ENCODE measurements at places on chromosomes 6 and 20.

- no peak for DNase-seq
These were observed 177.5 kb downstream of the CDC5L start for GRCh38 chr6:44564906-44565524.

DNA sequence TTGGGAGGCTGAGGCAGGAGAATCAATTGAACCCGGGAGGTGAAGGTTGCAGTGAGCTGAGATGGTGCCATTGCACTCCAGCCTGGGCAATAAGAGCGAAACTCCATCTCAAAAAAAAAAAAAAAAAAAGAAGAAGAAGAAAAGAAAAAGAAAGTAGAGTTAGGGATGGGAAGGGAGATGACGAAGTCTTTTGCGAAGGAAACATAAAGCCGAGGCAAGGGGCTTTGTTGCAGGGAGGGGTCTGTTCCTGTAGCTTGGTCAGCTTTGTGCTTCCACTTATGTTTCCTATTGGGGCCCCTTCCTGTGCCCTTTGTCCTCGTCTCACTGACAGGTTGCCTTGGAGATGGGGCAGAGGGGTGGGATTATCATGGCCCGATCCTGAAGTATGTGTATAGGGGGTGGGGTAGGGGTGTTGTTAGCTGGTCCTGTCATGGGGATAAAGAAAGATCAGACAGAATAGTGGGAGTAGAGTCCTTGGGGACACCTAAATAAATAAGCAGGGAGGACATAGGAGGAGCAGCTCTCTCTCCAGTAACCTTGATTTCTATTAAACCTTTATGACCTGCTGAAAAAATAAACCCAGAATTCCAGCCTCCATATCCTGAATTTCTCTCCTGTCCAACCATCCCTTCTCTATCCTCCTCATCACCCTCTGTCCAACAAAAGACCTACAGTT, 1.1 kb upstream of the CLIC1 start:
- peak; percentile 62 for DNase-seq

- no peak for DNase-seq
These were observed 97.4 kb upstream of the ELOVL5 start for GRCh38 chr6:53446151-53446550.

DNA sequence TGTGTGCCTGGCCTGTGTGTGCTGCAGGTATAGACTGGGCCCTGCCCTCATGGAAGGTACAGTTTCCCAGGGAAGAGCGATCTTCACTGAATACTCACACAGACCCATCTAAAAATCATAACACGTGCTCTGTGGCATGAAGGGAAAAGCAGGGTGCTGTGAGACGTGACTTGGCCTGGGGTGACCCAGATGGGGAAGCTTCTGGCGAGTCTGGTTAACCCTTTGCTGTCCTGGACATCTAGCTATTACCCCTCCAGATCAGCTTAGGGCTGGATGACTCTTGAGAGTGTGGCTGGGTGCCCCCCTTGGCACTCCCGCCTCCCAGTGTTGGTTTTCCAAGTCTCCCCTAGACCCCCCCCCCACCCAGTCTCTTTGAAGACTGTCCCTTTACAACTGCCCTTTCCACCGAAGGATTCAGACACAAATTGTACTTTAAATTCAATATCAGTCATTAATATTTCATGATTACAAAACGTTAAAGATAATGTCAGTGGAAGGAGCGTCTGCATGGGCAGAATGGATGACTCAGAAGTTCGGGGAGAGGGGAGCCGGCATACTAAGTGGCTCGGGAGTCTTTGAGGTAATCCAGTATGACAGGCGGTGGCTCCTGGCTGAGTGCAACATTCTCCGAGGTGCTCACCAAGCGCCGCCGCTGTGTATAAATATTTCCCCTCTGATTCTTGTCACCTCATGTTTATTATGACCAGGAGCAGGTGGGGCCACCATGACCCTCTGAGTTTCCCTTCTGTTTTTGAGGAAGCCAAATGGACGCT, 77.3 kb downstream of the CD40 start:
- no peak for DNase-seq

DNA sequence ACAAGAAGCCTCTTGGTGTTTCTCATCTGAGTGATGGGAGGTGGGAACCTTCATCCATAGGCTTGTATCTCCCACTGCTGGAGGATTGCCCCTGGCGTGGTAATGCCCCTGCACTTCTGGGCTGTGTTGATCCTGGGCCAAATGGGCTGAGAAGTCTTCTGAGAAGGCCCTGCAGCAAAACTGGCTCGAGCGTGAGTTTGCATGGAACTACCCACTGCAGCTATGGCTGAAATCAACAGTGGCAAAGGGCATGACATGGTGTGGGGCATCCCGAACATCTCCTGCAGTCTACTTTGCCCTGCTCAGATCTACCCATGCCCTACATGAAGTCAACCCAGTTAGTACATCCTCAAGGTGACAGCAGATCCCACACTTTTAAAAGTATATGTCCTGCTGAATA, 130.6 kb downstream of the NRN1 start:
- no peak for DNase-seq

- DNase-seq: no peak
These were observed 79.9 kb downstream of the PREX1 start for GRCh38 chr20:48747840-48748414.

DNA sequence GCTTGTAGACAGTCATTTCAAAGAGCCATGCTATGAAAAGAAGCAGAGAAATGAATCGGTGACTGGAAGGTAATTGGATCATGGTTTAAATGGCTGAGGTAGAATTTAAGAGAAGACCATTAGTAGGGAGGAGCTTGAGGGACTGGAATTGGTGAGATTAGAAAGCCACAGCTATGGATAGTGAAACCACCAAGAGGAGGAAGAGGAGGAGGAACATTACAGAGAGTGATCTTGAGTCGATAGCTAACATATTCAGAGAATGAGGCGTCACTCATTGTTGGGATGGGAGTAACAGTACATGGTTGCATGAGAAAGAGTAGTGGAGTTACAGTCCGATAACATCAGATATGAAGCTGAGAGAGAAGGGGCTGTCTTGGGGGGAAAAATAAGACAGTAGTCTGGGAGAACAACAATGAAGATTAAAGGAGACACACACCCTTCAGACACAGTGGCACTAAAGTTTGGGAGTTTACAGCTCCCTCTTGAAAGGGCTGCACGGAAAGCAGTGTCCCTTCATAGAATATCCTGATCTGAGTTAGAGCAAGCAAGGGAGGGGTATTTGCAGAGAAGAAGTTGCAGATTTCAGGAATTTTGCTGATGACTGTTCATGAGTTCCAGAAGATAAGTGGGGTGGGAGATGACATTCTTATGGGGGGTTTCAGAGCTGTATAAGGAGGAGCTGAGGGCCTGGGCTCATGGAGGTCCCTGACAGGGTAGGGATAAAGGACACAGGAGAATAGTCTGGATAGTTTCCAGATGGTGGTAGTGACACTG, 15.1 kb upstream of the LAMP5 start:
- no peak for DNase-seq

- DNase-seq: no peak
These were observed 71.6 kb downstream of the GJA1 start for GRCh38 chr6:121506761-121507754.

- DNase-seq: no peak
These were observed 75.8 kb upstream of the MRPS10 start for GRCh38 chr6:42293386-42293977.

DNA sequence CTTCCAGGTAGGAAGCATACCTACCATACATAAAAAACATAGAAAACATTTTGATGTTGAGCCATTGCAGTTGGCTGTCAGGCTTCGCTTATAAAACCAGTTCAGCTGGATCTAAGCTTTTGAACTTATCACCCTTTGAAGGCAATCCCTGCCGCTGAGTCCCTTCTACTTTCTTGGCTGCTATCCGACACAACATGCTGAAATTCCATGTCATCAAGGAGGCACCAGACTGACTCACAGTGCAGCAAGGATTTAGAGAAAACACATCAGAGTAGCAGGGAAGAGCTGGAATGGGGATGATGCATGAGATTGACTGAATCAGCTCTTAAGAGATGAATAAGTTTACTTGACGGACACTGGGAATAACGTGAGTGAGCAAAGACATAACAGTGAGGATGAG, 135.0 kb upstream of the MAN1A1 start:
- no peak for DNase-seq

GRCh38 chr6:38775870-38776269, 60.8 kb downstream of the DNAH8 start:
- no peak for DNase-seq

DNA sequence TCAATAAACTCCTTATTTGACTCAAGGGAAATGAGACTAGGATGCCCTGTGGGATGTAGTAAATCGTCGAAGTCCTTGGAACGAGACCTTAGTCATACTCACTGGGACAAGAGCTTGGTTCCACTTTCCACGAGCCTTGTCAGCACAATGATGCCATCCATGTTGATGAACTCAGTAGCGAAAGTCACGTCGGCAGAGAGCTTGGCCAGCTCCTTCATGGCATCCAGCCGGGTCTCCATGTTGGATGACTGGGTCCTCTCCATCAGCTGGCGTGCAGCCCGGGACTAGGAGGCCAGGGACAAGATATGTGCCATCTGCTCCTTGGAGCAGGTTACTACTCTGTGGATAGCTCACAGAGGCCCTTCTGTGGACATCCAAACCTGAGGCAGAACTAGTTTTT, 17.5 kb downstream of the ELMO2 start:
- no peak for DNase-seq

DNA sequence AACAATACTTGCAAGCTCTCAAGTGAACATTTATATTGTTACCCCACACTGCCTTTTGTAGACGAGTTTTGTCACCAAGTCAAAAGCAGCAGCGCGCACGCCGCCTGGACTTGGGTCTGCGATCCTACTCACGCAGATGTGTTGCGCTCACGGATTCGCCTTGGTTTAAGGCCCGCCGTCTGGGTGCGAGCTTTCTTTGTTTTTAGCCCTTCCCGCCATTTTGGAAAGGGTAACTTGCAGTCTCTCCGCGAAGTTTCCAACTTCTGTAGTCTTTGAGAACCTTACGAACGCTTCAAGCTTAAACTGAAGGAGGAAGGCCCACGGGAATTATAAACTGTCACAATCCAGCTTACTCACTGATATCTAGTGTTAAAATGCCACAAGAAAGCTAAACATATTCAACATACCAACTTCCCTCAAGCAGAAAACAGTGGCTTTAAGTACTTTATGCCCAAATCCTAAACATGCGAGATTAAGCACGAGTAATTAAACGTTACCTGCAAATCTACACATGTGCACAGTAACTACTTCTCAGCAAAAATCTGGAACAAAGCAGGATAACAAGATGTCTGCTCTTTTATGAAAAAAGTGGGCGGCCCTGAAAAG, 80.4 kb upstream of the BTN3A2 start:
- DNase-seq: no peak

DNA sequence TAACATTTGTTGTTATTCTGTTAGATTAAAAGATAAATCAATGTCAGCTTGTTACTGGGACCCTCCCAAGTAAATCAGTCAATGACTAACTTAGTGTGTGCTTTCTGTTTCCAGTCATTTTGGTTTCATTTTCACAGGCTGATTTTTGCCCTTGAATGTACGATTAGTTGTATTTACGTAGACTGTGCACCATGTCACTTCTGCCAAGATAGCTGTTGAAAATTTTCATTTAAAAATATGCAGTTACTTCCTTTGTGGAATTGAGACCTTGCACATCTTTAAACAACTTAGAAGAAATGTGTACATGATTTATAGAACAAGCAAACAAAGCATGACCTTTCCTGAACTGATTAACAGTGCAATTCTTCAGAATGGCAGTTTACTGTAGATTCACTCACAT, 944.8 kb upstream of the CITED2 start:
- DNase-seq: no peak

DNA sequence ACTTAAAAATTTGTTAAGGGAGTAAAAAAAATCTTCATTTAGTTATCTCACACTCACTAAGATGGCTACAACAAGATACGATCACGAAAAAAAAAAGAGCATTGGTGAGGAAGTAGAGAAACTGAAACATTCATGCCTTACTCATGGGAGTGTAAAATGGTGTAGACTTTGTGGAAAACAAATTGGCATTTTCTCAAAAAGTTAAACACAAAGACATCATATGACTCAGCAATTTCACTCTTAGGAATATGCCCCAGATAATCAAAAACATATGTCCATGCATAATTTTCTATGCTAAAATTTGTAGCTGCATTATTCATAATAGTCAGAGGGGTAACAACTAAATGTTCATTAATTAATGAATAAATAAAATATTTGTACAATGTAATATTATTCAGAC, 120.9 kb upstream of the IRAK1BP1 start:
- no peak for DNase-seq

DNA sequence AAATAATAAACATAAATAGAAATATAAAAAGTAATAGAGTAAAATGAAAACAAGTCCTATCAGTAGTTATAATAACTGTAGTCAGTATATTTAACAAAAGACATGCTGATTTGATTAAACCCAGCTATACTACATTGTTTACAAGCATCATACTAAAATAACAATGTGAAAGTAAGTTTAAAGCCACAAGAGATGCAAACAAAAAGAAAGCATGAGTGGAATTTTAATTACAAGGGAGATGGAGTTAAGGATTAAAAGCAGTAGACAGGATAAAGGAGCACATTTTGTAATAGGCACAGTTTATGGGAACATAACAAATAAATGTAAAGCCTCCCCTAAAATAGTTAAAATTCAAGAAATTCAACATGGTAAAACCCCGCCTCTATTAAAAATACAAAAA, 41.5 kb downstream of the SENP6 start:
- DNase-seq: no peak

DNA sequence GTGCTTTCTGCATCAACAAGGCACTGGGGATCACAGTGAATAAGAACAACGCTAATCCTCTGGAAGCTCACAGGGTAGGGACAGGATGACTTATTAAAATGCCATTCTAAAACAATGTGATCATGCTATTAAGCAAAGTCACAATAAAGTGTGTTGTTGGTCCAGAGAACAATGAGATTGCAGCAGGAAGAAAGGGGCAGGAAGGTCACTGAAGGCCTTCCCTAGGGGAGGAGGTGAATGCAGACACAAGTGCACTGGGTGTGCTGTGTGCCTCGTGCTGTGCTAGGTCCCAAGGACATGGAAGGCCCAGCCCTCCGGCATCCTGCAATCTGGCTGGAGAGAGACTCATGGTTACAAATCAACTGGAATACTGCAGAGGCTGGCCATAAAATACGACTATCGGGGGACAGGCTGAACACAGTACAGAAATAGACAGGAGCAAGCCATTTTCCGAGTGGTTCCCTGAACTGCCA, 55.7 kb downstream of the LYRM4 start:
- no peak for DNase-seq

GRCh38 chr6:157229713-157230112, 93.6 kb downstream of the TMEM242 start:
- DNase-seq: peak; percentile 97

- no peak for DNase-seq
These were observed 84.5 kb downstream of the DNAH8 start for GRCh38 chr6:38799529-38800184.

GRCh38 chr6:107612762-107613415, 123.0 kb downstream of the SOBP start:
- no peak for DNase-seq

- DNase-seq: peak; percentile 32
These were observed 116.3 kb upstream of the CHD6 start for GRCh38 chr20:41734506-41734945.

- DNase-seq: no peak
These were observed 287.4 kb downstream of the CD109 start for GRCh38 chr6:73983367-73983766.

GRCh38 chr6:313917-314316, 21.6 kb downstream of the DUSP22 start:
- no peak for DNase-seq

GRCh38 chr6:900716-901605, 208.0 kb upstream of the EXOC2 start:
- DNase-seq: no peak

GRCh38 chr6:56359201-56359899, 112.0 kb upstream of the COL21A1 start:
- DNase-seq: peak; percentile 79

All from NCI-H1092 treated with DMSO at 0.1 percent for 48 hours (cell line).